GM12878 (cell line): ENCODE measurements at places on chromosomes 12 and 14. TPM values are rescaled to one million over a fixed set of nuclear protein-coding genes. Genes with fewer than 3 reads are reported as not detected.

ATXN3 gene
- 23.3 and 27.2 TPM in 2 replicates for polyA plus RNA-seq

TMED8 gene
- 17.8 and 19.4 TPM in 2 replicates for polyA plus RNA-seq

MANSC4 gene
- polyA plus RNA-seq = not detected in 2 replicates

PRB2 gene
- not detected in 2 replicates for polyA plus RNA-seq

GRIN2B gene
- not detected in 2 replicates for polyA plus RNA-seq

PAH gene
- polyA plus RNA-seq = 0.51 and 0.60 TPM in 2 replicates

PPP4R4 gene
- polyA plus RNA-seq = 0.17 TPM in 1 of 2 replicates, not detected in the other

RPS6KA5 gene
- 6.2 and 6.3 TPM in 2 replicates for polyA plus RNA-seq

RECQL gene
- 125 and 130 TPM in 2 replicates for polyA plus RNA-seq

IL22 gene
- not detected in 2 replicates for polyA plus RNA-seq

SSTR1 gene
- polyA plus RNA-seq = not detected in 2 replicates

POTEM gene
- not detected in 2 replicates for polyA plus RNA-seq

DIABLO gene
- polyA plus RNA-seq = 69.9 and 72.3 TPM in 2 replicates

FAM186B gene
- 0.57 and 0.59 TPM in 2 replicates for polyA plus RNA-seq

NEUROD4 gene
- 0.06 TPM in 1 of 2 replicates, not detected in the other for polyA plus RNA-seq

CCDC196 gene
- 0.07 and 0.28 TPM in 2 replicates for polyA plus RNA-seq

BHLHE41 gene
- not detected in 2 replicates for polyA plus RNA-seq

CPNE6 gene
- 0.07 and 0.32 TPM in 2 replicates for polyA plus RNA-seq

IRF9 gene
- 172 and 173 TPM in 2 replicates for polyA plus RNA-seq

IL31 gene
- polyA plus RNA-seq = not detected in 2 replicates

CTSG gene
- not detected in 2 replicates for polyA plus RNA-seq

AQP6 gene
- polyA plus RNA-seq = not detected in 2 replicates

OTX2 gene
- not detected in 2 replicates for polyA plus RNA-seq

CCDC198 gene
- polyA plus RNA-seq = 1.2 and 1.7 TPM in 2 replicates

CLEC4C gene
- polyA plus RNA-seq = 1.2 and 1.5 TPM in 2 replicates

TMEM119 gene
- polyA plus RNA-seq = 0.15 and 0.22 TPM in 2 replicates

IQSEC3 gene
- not detected in 2 replicates for polyA plus RNA-seq

OR4Q2 gene
- polyA plus RNA-seq = not detected in 2 replicates

PAX9 gene
- 0.04 TPM in 1 of 2 replicates, not detected in the other for polyA plus RNA-seq

PLD4 gene
- polyA plus RNA-seq = 10.6 and 11.1 TPM in 2 replicates
